Activated CD4-positive, alpha-beta T cell treated with anti-CD3 and anti-CD28 coated beads, Interleukin-2, amount 10 ng/mL, durations not matched to agents 24 days and 14 days (primary cell): ENCODE measurements at places on chromosomes 3 and 15. TPM values are rescaled to one million over a fixed set of nuclear protein-coding genes. Genes with fewer than 3 reads are reported as not detected.

The SLC24A5 gene
- not detected in 2 replicates for total RNA-seq

DNA sequence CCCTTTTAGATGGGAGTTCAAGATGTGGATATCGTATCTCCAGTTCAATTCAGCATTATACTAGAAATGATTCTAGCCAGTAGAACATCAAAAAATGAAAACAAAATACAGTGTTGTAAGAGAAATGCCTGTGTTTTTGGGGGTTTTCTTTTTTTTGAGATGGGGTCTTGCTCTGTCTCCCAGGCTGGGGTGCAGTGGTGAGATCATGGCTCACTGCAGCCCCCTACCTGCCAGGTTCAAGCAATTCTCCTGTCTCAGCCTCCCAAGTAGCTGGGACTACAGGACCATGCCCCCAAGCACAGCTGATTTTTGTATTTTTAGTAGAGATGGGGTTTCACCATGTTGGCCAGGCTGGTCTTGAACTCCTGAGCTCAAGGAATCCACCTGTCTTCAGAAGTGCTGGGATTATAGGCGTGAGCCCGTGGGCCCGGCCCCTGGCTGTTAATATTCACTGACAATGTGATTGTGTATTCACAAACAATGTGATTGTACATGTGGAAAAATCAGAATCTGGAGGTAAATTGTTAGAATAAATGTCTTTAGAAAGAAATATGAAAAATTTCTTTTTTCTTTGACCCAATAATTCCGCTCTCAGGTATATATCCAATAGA lies 59.0 kb downstream of the ARIH1 start:
- peak; percentile 64 for DNase-seq
- no peak overlapping the region for H3K27ac ChIP-seq
- no peaks in the 10 kb centered on the region for H3K27me3 ChIP-seq

DNA sequence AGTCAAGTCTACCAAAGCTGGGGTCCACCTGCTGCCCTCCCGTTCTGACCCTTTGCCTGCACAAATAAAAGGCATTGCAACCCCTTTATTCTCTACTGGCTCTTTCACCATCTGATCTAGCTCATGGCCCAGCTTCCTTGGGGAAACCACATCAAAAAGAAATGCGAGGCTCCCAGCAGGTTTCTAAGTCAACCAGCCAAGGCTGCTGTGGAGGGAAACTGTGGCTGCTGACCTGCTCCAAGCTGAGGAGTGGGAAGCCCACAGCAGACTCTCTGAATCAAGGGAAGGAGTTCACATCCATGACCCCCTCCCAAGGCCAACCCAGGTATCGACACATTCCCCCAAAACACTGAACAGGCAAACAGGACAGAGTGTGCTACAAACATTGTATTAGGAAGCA lies 25.2 kb upstream of the SLCO2A1 start:
- peaks cover 3% of the 10 kb centered on the region for H3K4me1 ChIP-seq
- H3K36me3 ChIP-seq: no peaks in the 10 kb centered on the region
- no peak for DNase-seq
- no peaks in the 10 kb centered on the region for H3K27me3 ChIP-seq
- no peak overlapping the region for H3K4me3 ChIP-seq

The ADAMTS9 gene
- total RNA-seq: not detected in 2 replicates

The GHSR gene
- not detected in 2 replicates for total RNA-seq

DNA sequence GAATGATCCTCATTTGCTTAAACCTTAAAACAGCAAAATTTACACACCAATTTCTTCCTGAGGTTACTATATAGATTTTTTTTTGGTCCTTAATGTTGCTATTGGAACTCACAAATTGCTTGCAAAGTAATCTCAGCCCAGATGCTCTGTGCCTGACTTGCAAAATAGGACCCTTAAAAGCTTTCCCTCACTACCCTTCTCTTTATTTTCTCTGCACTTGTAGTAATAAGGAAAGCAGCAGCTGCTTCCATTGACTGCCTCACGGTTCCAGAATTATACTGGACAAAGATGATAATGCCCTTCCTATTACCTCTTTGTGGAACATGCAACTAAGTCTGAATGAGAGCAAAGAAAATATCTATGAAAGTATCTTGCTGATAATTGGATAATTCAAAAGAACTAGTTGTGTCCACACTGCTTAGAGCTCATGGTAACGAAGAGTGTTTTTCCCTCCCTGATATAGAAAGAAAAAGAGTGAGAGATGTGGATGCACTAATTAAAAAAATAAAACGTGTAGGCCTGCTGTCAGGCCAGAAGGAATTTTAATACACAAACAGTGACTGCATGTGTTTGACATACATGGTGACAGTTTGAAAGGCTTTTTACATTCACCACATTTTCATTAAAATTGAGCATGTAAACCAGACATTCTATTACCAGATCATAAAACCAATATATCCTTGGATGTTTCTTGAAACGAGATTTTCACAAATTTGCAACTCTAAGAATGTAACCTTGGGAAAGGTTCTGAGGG lies 783.1 kb downstream of the GBE1 start:
- H3K27me3 ChIP-seq: no peaks in the 10 kb centered on the region
- H3K4me3 ChIP-seq: no peak overlapping the region
- DNase-seq: no peak
- no peaks in the 10 kb centered on the region for H3K36me3 ChIP-seq
- no peak overlapping the region for H3K27ac ChIP-seq

- no peak overlapping the region for H3K4me3 ChIP-seq
- peaks cover 3% of the 10 kb centered on the region for H3K4me1 ChIP-seq
Observed at GRCh38 chr15:36632226-36632625, 52.8 kb downstream of the CDIN1 start.

- H3K4me3 ChIP-seq: no peak overlapping the region
- H3K27me3 ChIP-seq: peaks cover 36% of the 10 kb centered on the region
- no peak for DNase-seq
- H3K27ac ChIP-seq: no peak overlapping the region
- H3K36me3 ChIP-seq: no peaks in the 10 kb centered on the region
Observed at GRCh38 chr15:67370206-67370954, 115.8 kb downstream of the IQCH start.

GRCh38 chr3:13514639-13515435 lies 34.1 kb upstream of the FBLN2 start:
- no peaks in the 10 kb centered on the region for H3K4me1 ChIP-seq
- H3K27ac ChIP-seq: no peak overlapping the region
- H3K27me3 ChIP-seq: no peaks in the 10 kb centered on the region
- no peak overlapping the region for H3K4me3 ChIP-seq
- no peak for DNase-seq
